ENCODE measurements at places on chromosomes 4 and X. TPM values are rescaled to one million over a fixed set of nuclear protein-coding genes. Genes with fewer than 3 reads are reported as not detected.

Gene FAM184B
- total RNA-seq, result not detected

GRCh38 chr4:188423039-188423438, 283.8 kb downstream of the TRIML1 start:
- DNase-seq, result no peak

DNA sequence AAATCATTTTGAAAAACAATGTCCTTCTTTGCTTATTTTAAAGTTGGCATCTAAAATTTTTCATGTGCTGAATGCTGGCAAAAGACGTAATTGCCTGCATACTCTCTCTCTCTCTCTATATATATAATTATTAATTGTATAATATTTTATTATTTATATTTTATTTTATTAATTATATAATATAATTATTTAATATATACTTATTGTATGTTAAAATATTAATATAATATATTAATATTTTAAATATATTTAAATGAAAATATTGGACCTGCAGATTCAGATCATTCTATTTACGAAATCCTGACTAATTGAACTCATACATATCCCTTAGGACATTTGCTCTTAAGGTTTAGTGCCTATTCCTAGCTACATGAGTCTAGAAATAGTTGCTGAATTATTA, 144.7 kb upstream of the VCX start:
- no peak for DNase-seq

DNA sequence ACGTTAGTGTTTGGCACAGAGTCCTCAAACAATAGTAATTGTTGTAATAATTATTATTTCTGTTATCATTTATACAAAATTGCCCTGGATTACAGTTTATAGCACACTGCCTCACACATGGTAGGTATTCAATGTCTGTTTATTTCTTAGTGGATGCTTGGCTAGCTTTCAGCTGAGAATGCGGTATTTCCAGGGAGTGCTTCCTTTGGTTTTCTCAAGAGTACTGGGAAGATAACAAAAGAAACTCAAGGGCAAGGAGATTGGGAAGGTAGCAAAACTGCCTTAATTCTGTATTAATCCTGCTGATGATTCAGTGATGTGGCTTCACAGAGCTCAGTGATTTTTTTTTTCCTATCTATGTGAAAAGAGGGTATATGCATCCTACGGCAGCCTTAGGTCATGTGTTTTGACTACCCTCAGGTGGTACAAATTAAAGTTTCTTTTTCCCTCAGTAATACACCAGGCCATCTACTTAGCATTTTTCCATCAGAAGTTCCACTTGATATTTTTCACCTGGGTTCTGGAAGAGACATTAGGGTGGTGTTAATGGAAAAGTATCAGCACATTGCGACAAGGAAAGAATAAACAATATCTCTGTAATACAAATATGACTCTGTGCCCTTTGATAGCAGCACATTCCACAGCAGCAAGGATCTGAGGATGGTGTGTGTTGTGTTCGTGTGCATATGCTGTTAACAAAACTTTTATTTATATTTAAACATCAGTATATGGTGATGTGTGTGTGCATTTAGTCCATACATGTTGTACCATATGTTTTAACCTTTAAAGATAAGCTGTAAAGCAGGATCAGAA, 124.3 kb upstream of the RASGEF1B start:
- DNase-seq, result no peak

- DNase-seq, result no peak
These were observed 78.1 kb downstream of the SRPX start for GRCh38 chrX:38142610-38143009.

DNA sequence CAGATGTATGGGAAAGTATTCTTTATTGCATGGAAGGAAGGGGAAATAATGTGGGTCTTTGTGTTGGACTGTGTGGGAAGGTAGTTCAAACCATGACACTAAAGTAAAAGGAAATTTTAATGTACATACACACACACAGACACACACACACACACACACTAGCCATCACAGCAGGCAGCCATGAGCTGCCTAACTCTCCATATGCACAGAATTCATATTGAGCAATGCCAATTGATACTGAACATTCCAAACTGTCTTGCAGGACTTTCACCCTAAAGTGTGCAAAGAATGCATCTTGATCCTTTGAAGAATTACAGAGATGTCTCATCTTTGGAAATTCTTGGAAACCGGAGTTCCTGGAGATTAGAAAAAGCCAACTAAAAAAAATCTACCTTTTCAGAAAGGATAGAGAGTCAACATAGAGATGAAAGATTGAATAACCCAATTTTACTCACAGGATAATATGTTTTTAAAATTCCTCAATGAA, 120.6 kb upstream of the MBNL3 start:
- no peak for DNase-seq

DNA sequence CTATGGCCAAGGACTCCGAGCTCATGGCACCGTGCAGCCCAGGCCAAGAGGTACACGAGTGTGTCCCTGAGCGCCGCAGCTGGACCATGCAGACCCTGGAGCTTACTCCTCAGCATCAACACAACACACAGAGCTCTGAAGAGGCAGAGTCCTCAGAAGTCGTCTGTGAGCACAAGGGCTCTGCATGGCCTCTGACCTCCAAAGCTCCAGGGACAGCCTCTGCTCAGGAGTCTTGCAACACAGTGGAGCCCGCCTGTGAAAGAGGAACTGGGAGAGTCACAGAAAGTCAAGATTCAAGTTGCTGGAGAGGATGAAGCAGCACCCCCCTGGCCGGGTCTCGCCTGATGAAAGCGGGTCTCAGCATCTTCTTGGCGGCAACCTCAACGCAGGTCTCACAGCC, 2.9 kb downstream of the LRPAP1 start:
- DNase-seq, result peak; percentile 36
